ENCODE measurements at places on chromosomes 2 and 18. TPM values are rescaled to one million over a fixed set of nuclear protein-coding genes. Genes with fewer than 3 reads are reported as not detected.

Gene RPRM
- total RNA-seq, result 4.7 TPM

DNA sequence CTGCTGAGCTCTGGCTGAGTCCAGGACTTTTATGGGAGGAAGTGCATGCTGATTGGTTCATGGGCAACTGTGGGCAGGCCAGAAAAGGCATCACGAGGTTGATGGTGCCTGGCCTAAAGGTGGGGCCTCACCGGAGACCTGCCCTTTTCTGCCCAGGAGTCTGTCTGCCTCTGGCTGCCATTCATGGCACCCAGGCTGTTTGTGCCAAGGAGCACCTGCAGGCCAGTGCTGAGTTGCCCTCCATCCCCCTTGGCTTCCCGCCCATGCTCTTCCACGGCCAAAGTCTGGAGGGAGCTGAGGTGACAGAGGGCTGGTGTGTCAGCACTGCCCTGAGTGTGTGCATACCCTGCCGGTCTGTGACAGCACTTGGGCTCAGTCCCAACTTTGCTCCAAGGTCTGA lies 123.2 kb downstream of the PTH2R start:
- no peaks in the 10 kb centered on the region for H3K36me3 ChIP-seq
- H3K4me1 ChIP-seq, result no peaks in the 10 kb centered on the region
- H3K4me3 ChIP-seq, result no peak overlapping the region
- H3K27me3 ChIP-seq, result no peaks in the 10 kb centered on the region
- no peak overlapping the region for H3K27ac ChIP-seq

- DNase-seq, result no peak
- H3K4me1 ChIP-seq, result no peaks in the 10 kb centered on the region
- H3K27ac ChIP-seq, result no peak overlapping the region
- H3K27me3 ChIP-seq, result no peaks in the 10 kb centered on the region
- H3K36me3 ChIP-seq, result no peaks in the 10 kb centered on the region
- no peak overlapping the region for H3K4me3 ChIP-seq
Measured at GRCh38 chr2:25460261-25460905, 118.7 kb upstream of the DNMT3A start.

DNA sequence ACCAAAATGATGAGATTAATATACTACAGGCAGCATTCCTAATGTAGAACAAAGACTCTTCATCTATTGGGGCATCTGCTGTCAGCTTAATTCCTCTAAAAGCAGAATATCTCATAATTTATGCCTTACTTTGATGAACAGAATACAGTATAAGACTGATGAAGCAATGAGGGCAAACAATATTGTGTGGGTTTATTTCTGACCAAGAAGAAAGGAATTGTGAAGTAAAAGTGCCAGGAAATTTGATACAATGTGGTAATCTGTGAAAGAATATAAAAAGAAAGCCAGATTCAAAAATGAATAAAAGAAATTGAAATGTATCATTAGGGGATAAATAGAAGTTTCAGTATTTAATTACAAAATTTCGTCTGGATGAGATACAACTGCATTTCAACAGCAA lies 78.8 kb upstream of the TTC21B start:
- no peak overlapping the region for H3K27ac ChIP-seq
- no peaks in the 10 kb centered on the region for H3K27me3 ChIP-seq
- no peaks in the 10 kb centered on the region for H3K36me3 ChIP-seq
- no peaks in the 10 kb centered on the region for H3K4me1 ChIP-seq
- DNase-seq, result no peak

DNA sequence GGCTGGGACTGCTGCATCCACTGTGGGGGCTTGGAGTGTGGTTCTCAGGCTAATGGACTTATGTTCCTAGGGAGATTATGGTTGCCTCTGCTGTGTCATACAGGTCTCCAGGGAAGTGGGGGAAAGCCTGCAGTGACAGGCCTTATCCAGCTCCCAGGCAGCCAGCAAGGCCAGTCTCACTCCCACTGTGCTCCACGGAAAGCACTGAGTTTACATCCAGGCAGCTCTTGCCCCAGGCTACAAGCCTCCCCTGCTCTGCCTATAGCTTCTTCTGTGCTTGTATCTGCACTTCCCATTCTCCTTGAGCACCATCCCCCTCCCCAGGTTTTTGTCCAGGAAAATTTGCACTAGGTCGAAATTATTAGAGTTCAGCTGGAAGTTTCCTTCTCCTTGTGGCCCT lies 231.9 kb downstream of the ZRANB3 start:
- H3K36me3 ChIP-seq, result no peaks in the 10 kb centered on the region
- H3K4me3 ChIP-seq, result no peak overlapping the region

DNA sequence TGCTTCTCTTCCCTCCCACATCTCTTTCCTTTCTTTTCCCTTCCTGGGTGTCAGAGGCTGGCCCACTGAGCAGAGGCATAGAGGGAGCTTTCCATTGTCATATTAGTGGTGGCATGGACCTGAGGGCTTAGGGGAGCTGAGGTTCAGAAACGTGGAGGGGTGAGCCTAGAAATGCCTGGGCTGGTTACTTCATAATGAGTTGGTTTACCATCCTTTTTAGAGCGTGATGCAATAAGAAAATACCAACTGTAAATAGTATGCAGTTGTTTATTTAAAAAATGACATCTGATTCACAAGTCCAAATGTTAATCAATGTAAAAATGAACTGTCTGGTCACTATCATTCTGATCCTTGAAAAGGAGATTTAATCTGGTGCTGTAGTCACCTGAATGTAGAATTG lies 46.3 kb downstream of the MYO1B start:
- no peak for DNase-seq
- no peaks in the 10 kb centered on the region for H3K27me3 ChIP-seq
- H3K4me3 ChIP-seq, result no peak overlapping the region
- H3K36me3 ChIP-seq, result no peaks in the 10 kb centered on the region

GRCh38 chr18:63779386-63779785 lies 4.2 kb downstream of the SERPINB7 start:
- no peaks in the 10 kb centered on the region for H3K4me1 ChIP-seq
- H3K36me3 ChIP-seq, result no peaks in the 10 kb centered on the region
- no peak overlapping the region for H3K27ac ChIP-seq
- no peak overlapping the region for H3K4me3 ChIP-seq
- no peak for DNase-seq

DNA sequence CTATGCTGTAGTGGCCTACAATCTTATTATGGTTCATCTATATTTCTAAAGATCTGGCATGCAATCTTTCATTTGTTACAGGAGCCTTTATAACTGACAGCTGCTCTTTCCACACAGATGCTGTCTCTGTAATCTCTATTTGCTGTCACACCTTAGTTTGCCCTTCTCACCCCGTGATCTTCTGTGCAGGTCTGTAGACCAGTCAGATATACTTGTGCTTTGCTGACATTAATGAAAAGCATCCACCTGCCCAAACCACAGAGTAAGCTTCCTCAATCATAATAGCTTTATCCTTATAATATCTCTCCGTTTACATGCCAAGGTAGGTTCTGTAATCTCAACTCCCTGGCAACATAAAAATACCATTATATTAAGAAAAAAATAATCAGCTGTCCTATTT lies 122.4 kb downstream of the GRB14 start:
- H3K27ac ChIP-seq, result no peak overlapping the region
- H3K4me1 ChIP-seq, result no peaks in the 10 kb centered on the region
- DNase-seq, result no peak
- H3K36me3 ChIP-seq, result no peaks in the 10 kb centered on the region

GRCh38 chr2:127636248-127637235 lies 9.4 kb upstream of the GPR17 start:
- DNase-seq, result no peak
- no peak overlapping the region for H3K27ac ChIP-seq
- no peaks in the 10 kb centered on the region for H3K36me3 ChIP-seq
- H3K4me1 ChIP-seq, result peaks cover 2% of the 10 kb centered on the region
- no peak overlapping the region for H3K4me3 ChIP-seq

DNA sequence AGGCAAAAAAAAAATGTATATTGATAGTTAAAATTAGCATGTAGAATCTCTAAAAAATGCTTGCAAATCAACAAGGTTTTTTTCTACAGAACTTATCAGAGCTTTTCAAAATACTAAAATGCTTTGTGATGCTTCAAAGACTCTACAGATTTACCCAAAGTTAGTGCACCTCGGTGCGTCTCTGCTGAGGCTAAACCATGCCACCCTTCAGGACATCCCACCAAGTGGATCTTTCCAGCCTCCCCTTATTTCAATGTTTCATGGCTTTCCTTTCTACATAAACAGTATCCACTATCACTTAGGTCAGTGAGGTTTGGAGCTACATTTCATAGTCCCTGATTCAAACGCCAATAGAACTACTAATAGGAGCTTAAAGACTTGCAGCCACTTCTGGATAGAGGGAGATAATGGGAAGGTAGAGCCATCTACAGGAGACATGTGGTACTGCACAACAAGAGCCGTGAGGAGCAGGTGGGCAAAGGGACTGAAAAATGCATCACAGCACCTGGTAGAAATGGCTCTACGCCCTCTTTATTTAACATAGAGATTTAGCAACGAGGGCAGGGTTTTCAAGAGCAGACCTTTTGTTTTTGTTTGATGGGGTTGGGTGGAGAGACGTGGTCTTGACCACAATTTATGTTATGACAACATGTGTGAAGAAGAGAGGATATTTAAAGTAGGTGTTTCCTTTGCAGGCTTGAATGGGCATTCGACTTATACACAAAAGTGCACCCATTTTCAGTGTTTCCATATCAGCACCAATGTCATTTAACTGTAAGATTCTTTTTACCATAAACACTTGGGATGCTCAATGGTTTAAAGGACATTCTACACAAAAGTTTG lies 56.1 kb upstream of the SLC35G4 start:
- peak; percentile 57 for DNase-seq
- no peak overlapping the region for H3K4me3 ChIP-seq
- H3K27me3 ChIP-seq, result no peaks in the 10 kb centered on the region
- no peaks in the 10 kb centered on the region for H3K4me1 ChIP-seq
- H3K36me3 ChIP-seq, result no peaks in the 10 kb centered on the region

GRCh38 chr18:49846361-49846662 lies 33.0 kb upstream of the ACAA2 start:
- no peaks in the 10 kb centered on the region for H3K36me3 ChIP-seq
- no peak overlapping the region for H3K27ac ChIP-seq
- no peak for DNase-seq
